ENCODE measurements at places on chromosomes 13 and 19. TPM values are rescaled to one million over a fixed set of nuclear protein-coding genes. Genes with fewer than 3 reads are reported as not detected.

GRCh38 chr19:7471696-7472615 lies 16.9 kb downstream of the PEX11G start:
- DNase-seq, result no peak

- no peak for DNase-seq
Measured at GRCh38 chr13:19586904-19587634, 25.7 kb upstream of the TPTE2 start.

DNA sequence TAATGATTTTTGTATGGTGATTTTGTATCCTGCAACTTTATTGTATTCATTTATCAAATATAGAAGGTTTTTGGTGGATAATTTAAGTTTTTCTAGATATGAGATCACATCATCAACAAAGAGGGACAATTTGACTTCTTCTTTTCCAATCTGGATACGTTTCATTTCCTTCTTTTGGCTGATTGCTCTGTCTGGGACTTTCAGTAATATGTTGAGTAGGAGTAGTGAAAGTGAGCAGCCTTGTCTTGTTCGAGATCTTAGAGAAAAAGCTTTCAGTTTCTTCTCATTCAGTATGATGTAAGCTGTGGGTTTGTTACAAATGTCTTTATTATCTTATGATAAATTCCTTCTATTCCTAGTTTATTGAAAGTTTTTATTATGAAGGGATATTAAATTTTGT lies 352.0 kb upstream of the DACH1 start:
- no peak for DNase-seq

DNA sequence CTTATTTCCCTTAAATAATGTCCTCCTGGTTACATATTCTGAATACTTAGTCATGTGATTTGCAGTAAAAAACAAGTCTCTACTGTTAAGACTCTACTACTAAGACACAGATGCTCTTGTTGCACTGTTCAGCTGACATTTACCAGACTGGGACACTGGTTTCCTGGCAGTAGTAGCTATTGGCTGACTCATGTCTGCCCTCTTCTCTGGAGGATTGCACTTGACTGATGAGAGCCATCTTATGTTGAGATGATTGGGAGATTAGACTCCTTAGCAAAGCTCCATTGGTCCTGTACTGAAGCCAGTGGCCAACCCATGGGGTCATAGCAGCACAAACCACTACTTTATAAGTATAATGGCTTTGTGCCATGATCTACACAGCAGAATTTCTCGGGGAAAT lies 1672.6 kb upstream of the PCDH20 start:
- DNase-seq, result no peak

- DNase-seq, result no peak
Measured at GRCh38 chr19:4559569-4559968, at the start of gene SEMA6B. Gene SEMA6B, minus strand, starts transcription at chr19:4559684. Its CDS starts 1,227 bp downstream, at chr19:4558457.

- no peak for DNase-seq
Measured at GRCh38 chr13:46552303-46552682, 677 bp upstream of the LRCH1 start.

DNA sequence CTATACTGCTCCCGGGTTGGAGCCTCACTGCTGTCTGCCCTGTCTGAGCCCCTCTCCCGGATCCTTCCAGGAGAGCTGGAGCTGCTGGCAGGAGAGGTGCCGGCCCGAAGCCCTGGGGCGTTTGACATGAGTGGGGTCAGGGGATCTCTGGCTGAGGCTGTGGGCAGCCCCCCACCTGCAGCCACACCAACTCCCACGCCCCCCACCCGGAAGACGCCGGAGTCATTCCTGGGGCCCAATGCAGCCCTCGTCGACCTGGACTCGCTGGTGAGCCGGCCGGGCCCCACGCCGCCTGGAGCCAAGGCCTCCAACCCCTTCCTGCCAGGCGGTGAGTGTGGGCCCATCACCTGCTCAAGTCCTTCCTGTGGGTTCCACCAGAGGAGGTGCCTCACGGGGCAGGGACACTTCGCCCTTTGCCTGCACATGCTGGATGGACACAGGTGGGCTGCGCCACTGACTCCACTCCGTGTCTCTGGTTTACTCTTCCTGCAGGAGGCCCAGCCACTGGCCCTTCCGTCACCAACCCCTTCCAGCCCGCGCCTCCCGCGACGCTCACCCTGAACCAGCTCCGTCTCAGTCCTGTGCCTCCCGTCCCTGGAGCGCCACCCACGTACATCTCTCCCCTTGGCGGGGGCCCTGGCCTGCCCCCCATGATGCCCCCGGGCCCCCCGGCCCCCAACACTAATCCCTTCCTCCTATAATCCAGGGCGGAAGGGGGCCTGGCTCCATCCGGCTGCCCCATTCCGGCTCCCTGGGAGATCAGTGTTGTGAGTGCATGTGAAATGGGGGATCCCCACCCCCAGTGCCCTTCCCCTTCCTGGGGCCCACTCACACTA lies 19.8 kb downstream of the EPN1 start:
- DNase-seq, result peak; percentile 54

DNA sequence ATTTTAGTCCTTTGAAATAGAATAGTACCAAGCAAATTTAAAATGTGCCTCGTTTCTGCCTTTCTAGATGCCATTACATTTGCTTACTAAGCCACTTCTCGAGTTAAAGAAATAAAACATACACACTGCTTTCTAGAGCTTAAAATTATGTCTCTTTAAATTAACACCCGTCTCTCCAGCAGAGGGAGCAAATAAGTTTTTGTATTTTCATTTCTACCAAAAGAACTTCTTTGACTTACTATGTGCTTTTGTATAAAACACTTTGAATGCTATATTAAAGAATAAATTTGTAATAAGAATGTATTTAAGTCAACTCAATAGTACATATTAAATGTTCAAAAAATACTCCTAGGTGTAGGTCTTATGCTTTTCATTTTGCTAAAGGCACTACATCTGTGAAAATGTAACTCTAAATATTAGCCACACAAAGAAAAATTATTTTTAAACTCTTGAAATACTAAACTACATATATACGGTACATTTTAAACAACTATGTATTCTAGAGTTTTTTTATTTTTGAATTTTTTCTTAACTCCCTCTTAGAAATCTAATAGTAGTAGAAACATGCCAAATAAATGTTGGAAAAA lies 269.3 kb upstream of the MIR17HG start:
- no peak for DNase-seq

DNA sequence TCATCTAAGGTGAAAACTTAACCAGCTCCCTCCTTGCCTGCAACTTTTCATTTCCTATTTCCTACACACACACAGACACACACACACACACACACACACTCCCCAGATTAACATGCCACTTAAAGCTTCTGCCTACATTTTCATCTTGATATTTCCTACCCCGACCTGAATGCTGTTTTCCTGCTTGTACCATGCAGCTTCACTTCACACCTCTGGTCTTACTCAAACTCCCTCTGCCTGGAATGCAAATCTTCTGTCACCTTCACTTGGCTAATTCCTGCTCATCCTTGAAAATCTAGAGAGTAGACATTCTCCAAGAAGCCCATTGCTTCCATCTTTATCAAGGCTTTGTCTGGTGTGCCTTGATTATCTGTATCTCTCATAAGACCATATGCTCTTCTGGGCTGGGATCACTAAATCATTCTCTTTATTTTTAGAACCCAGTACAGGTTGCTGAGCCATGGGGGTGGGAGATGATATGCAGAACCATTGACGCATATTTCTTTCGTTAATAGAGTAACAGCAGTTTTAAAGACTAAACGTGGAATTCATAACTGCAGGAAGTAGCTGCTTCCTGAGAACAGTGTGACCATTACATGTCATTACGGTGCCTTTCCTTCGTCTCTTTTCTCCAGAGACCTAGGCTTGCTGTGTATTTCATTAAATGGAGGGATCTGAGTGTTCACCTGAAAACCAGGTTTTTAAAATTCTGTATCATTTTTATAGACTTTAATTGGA lies 37.7 kb downstream of the CNMD start:
- DNase-seq, result no peak

GRCh38 chr13:49424011-49424560 lies 19.8 kb downstream of the CAB39L start:
- DNase-seq, result no peak

GRCh38 chr19:43765109-43765876 lies 10.5 kb upstream of the SMG9 start:
- DNase-seq, result no peak

GRCh38 chr13:97544031-97544765 lies 110.2 kb downstream of the RAP2A start:
- DNase-seq, result no peak

DNA sequence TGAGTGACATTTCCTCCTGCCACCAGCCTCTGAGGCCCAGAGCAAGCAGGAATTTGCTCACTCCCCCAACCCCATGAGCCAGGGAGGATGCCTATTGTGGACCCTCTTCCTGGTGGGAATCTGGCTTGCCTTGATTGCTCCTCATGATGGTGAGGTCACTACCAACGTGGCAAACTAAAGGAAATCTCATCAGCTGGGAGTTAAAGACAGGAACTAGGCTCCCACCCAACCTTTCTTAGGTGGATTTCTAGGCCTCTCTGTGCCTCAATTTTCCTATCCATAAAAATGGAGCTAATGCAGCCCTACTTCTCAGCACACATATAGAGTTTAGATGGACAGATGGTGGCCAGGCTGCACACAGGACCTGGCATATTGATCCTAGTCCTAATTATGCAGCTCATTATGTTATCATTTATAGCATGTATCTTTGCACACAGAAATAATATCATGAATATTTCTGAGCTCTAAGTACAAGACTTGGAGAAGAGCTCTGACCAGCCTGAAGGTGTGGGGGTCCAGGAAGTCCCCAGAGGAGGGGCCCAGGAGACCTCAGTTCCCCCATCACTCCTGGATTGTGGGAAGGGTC lies 2.0 kb downstream of the B3GNT3 start:
- DNase-seq, result no peak

DNA sequence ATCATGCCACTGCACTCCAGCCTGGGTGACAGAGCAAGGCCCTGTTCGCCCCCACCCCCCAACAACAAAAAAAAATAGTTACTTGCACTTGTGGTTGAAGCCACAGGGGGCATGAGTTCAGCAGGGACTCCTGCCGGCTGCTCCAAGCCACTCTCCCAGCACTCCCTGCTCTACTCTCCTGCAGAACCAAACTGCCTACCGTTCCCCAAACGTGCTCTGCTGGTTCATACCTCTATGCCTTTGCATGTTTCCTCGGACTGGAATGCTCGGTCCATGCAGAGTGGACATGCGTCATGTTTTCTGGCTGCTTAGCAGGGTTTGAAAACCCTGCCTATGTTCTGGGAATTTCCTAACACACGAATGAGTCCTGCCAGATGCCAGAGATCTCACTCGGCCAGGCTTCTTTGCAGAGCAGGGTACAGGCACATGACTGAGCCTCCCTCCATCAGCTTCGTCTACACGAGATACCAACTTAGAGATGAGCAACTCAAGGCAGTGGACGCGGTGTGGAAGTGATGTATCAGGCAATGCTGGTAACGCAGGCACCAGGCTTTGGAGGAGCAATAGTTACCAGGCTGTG lies 8.5 kb upstream of the SLC25A15 start:
- DNase-seq, result no peak

DNA sequence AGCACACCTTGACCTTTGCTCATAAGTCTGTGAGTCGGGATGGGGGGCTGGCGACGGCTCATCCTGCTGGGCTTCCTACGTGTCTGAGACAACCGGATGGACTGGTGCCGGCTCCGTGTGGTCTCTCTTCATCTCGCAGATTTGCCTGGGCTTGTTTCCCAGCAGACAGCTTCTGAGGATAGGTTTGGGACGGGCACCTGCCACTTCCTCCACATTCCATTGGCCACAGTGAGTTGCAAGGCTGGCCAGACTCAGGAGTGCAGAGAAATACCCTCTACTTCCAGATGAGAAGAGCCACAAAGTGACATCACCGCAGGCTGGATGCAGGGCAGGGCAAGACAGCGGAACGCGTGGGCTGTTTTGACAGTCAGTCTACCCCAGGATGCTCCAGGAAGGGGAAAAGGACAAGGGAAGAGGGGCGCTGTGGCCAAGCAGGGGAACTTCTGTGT lies 48.1 kb downstream of the IRS2 start:
- DNase-seq, result no peak

GRCh38 chr13:111383591-111384440 lies 63.4 kb downstream of the TEX29 start:
- peak; percentile 25 for DNase-seq

DNA sequence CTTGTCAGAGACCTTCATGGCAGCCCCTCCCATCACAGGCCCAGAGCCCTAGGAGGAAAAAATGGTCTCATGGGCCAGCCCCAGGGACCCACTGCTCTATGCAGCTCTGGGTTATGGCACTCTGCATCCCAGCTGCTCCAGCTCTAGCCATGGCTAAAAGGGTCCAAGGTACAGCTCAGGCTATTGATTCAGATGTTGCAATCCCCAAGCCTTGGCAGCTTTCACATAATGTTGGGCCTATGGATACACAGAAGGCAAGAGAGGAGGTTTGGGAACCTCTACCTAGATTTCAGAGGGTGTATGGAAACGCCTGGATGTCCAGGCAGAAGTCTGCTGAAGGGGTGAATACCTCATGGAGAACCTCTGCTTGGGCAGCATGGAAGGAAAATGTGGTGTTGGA lies 996.0 kb downstream of the PCDH9 start:
- DNase-seq, result no peak

GRCh38 chr19:2167896-2168618 lies 4.3 kb downstream of the DOT1L start:
- peak; percentile 76 for DNase-seq

- DNase-seq, result no peak
Measured at GRCh38 chr13:48816700-48817099, 159.0 kb upstream of the FNDC3A start.

DNA sequence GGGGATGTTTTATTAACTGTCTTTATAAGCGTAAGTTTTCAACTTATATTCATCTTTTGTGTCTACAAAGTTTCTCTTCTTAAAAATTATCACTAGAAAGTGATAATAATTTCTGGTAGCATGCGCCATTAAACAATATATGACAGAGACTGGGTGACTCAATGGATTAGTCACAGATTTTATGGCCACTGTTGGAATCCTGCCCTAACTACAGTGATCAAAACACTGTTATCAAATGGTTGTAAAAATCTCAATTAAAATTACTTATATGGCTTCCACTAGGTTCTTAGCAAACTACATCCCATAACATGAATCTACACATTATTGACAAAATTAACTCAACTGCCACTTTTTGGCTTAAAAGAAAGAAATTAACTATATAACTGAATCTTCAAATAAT lies 350.0 kb downstream of the DACH1 start:
- DNase-seq, result no peak

The TNFRSF19 gene
- 25.9 TPM for total RNA-seq

The ZNF610 gene
- 5.5 TPM for total RNA-seq

The LYL1 gene
- 20.2 TPM for total RNA-seq

The RASIP1 gene
- 28.0 TPM for total RNA-seq

The TIMM50 gene
- total RNA-seq, result 38.3 TPM

The PRR20C gene
- total RNA-seq, result not detected

The B3GNT8 gene
- total RNA-seq, result 6.1 TPM

The CEACAM16 gene
- total RNA-seq, result not detected

The ATP5F1D gene
- 90.9 TPM for total RNA-seq

The ZNF439 gene
- total RNA-seq, result 12.7 TPM

The TICAM1 gene
- total RNA-seq, result 10.8 TPM

The ATP4A gene
- total RNA-seq, result not detected

The CEACAM4 gene
- total RNA-seq, result 1.9 TPM

Data from sciatic nerve (tissue), 2 donors.